ENCODE measurements at places on chromosomes 2 and 18.
A peak's percentile ranks its signal among the peaks of the same experiment; 100 is the strongest.

DNA sequence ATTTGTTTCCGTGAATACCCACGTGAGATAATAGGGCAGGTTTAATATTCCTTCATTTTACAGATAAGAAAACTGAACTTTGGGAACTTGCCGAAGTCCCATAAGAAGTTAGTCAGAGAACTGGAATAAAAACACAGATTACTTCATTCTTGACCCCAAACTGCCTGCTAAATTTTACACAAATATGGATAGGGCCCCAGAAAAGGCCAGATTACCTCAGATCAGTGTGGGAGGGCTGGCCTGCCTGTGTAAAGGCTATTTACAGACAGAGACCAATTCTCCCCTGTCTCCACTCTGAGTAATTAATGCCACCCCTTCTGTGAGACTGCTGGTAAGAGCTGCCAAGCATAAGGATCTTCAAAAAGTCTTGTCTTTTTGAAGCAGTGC is 139.2 kb downstream of the MGAT5 start:
- DNase-seq = no peak

DNA sequence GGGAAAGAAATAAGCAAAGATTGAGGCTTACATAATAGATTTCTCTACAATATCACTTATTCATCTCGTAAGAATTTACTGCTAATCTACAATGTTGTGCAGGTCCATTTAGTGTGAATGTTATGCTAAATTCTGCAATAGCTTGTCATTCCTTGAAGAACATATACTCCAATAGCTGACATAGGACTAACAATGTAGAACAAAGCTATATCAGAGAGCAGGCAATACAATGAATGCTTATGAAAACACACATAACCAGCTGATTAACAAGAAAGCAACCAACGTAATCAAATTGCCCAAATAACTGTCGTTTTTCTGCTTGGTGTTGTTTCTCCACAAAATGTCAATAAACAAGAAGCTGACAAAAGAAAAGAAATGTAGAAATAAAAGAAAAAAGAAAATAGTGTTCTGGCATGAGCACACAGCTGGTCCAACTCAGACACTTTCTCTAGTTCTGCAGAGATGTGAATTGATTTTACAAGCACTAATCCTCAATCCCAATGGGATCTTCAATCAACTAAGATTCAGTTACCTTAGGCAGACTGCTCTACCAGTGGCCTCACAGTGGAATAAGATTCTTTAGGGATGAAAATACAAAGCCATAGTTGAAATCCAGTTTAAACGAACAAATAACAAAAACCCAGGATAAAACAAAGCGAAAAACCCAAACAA is 1024.7 kb upstream of the PIK3C3 start:
- no peak for DNase-seq

DNA sequence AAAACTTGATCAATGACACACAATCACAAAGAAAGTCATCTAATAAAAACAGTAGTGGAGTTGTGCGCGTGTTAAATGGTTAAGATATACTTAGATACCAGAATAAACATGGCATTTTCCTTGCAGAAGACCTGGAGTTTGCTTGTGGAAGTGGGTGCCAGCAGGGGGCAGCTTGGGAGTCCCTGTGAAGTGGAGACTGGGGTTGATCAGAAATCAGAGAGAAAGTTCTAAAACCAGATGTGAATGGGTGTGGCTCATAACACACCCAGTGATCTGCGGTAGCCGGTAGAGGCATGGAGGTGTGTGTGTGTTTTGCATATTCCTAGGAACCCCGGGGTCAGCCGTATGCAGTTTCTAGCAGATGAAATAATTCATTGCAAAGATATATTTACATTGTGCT is 300.1 kb upstream of the TRIB2 start:
- peak; percentile 57 for DNase-seq

GRCh38 chr2:50515638-50516037 is 516.3 kb downstream of the NRXN1 start:
- DNase-seq = no peak

GRCh38 chr2:65922030-65922429 is 489.6 kb upstream of the SPRED2 start:
- DNase-seq = no peak

GRCh38 chr2:110881908-110882307 is 149.5 kb downstream of the ACOXL start:
- DNase-seq = no peak

GRCh38 chr2:100214265-100214971 is 72.0 kb upstream of the AFF3 start:
- DNase-seq = no peak

GRCh38 chr2:160347269-160347863 is 146.2 kb downstream of the RBMS1 start:
- no peak for DNase-seq

GRCh38 chr2:38215993-38216392 is 140.0 kb upstream of the CYP1B1 start:
- DNase-seq = no peak

GRCh38 chr2:233211548-233211895 is 40.0 kb upstream of the ATG16L1 start:
- no peak for DNase-seq

GRCh38 chr2:42191285-42192009 is 22.3 kb downstream of the EML4 start:
- DNase-seq = no peak

DNA sequence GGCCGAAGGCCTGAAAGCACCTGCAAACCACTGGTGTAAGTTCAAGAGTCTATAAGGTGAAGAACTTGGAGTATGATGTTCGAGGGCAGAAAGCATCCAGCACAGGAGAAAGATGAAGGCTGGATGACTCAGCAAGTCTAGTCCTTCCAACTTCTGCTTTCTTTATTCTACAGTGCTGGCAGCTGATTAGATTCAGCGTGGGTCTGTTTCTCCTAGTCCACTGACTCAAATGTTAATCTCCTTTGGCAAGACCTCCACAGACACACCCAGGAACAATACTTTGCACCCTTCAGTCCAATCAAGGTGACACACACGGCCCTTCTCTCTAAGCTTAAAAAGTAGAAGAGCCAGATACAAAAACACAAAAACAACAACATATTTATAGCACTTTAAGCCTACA is 43.4 kb downstream of the NMS start:
- no peak for DNase-seq

DNA sequence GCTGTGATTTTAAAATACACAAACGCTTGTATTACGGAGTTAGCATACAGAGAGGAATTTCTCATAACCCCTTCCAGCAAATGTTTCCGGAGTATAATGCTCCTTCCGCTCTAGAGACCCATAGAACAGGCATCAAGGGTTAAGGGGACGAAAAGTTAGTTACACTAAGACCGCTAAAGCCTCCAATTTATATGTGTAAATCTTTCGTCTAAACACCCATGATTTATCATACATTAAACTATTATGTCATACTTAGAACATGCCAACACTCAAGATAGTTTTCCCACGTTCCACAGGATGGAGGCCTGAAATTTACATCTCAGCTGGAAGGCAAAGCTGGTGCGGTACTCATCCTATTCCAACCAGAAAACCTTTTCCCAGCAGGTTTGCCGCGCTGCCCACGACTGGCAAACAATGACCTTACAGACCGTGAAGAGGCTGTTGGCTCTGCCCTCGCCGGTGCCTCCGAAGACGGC is 650 bp downstream of the ORMDL1 start:
- no peak for DNase-seq

DNA sequence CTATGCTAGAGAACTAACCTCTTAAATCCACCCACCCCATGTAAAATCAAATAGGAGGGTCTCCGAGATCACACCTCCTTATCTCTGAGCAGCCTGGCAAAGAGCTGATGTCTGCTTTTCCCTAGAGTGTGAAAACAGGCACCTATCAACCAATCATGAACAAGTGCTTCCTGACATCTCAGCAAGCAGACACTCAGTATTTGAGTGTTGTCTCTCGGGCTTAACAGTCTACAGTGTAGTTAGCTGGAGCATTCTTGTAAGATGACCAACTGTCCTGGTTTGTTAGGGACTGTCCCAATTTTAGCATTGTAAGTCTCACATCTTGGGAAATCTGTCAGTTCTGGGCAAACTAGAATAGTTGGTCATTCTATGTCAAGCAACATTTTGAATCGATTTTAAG is 26.4 kb downstream of the MARCHF4 start:
- DNase-seq = no peak

DNA sequence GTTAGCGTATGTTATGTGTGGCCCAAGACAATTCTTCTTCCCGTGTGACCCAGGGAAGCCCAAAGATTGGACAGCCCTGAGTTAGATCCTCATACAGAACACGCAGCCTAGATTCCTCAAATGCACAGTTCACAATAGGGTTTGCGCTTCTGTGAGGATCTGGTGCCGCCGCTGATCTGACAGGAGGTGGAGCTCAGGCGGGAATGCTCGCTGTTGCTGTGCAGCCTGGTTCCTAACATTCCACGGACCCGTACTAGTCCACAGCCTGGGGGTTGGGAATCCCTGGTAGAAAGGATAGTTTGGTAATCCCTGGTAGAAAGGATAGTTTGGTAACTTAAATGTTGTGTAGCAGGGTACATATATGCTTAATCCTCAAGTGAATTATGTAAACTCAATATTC is 27.0 kb downstream of the MAPRE3 start:
- DNase-seq = no peak

DNA sequence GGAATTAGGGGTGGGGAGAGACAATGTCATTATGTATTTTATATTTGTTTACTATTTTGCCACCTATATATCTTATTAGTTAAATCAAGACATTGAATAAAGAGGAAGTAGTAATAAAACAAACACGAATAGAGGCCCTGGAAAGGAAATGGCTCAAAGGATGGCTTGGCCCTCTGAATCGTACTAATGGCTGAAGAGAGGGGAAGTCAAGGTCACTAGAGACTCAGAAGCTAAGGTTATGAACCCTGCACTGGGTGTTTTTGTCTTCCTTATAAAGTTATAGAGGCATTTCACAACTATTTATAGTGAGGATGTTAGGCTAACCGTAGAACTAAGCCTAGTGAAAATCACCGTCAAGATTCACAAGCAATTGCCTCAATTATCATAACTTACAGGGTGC is 685.9 kb downstream of the ARHGAP15 start:
- DNase-seq = no peak

- no peak for DNase-seq
Measured at GRCh38 chr2:161662373-161662772, 38.2 kb downstream of the SLC4A10 start.

DNA sequence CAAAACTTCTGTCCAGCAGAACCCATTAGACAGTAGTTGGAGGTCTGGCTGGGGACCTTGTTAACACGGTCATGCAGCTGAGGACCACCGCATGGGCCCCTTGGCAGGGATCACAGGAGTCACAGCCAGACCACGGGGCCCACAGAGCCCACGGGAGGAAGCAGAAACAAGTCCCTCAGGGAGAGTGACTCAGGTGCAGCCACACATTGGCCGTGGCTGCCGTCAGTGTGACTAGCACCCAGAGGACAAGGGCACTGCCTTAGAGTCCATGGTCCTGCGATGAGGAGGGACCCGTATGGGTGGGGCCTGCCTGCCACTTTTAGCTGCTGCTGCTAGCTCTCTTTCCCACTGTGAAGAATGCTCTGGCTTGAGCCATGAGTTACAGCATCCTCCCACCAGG is 5.9 kb upstream of the RFX8 start:
- no peak for DNase-seq

- DNase-seq = no peak
Measured at GRCh38 chr2:68813596-68813995, 57.6 kb downstream of the BMP10 start.

DNA sequence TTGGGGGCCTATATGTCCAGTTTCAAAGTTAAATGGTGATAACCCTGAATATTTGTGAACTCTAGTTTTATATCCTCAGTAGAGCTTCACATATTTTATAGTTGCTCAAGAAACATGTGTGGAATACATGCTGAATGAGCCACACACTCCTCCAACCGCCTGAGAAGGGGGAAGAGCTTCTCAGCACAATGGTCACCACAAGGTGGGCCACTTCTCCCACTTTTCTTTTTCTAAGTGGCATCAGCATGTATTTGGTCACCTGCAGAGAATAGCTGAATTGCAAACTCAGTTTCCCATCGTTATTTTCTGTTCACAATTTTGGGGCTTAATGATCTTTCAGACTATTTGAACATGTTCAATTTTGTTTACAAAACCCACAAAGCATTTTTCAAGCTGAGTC is 340.5 kb downstream of the PARD3B start:
- DNase-seq = no peak

GRCh38 chr2:237735798-237736197 is 62.8 kb upstream of the RBM44 start:
- no peak for DNase-seq

DNA sequence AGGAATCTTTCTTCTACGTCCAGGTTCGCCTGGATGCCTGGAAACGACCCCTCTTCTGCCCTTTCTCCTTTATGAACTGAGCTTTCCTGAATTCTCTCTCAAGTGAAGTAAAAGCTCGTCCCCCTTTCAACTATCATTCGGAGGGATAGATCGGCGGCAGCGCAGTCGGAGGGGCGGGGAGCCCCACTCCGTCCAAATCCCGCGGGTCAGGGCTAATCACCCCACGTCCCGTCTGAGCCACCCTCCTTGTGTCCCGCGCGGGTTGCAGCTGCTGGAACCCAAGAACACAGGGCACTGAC is 367 bp downstream of the FBXO48 start:
- no peak for DNase-seq

DNA sequence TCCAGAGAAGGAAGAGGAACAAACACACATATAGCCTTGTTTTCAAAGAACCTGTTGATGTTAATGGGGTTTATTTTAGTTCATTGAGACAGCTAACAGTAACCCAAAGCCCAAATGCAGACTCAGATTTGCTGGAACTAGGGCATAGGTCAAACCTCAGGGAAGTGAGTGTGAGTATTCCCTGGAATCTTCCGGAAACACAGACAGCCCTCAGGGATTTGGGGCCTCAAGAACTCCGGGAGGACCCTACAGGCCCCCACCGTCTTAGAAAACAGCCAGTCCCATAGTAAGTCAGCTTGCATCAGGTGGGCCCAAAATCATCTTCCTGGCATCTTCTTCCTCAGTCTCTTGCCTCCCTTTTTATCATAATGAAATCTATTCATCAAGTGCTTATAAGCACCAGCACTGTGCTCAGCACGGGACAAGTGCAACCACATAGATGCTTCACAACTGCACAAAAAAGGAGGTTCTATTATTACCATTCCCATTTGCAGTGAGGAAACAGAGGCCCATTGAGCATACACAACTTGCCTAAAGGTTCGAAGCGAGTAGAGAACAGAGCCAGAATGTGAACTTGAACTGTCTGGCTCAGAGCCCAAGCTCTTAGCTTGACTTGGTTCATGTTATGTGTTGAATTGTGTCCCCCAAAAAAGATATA is 50.2 kb upstream of the BCL11A start:
- no peak for DNase-seq

GRCh38 chr18:9643549-9643948 is 29.2 kb upstream of the PPP4R1 start:
- DNase-seq = no peak

DNA sequence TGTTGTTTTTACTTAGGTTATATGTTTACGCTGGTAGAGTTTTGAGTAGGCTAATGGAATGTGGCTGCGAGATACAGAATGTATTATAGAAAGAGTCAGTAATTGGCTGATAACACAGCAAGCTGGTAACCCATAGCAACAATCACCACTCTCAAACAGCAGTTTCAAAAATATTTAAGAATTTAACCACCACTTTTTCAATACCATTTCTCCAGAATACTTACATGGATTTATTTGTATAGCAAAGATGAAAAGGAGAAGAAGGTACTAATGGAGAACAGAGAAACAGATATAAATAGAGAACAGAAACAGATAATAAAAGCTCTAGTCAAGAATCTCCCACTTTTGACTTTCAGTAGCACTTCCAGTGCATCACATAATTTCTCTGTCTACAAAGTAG is 188.3 kb upstream of the SLC39A10 start:
- DNase-seq = no peak

GRCh38 chr2:37720533-37721200 is 49.2 kb upstream of the CDC42EP3 start:
- DNase-seq = no peak
